AG09309 (cell line): ENCODE measurements at places on chromosomes 3 and 15.

GRCh38 chr15:73930790-73931281, 4.6 kb downstream of the LOXL1 start:
- no peak for DNase-seq

- DNase-seq, result no peak
Observed at GRCh38 chr15:26928051-26928450, 42.9 kb upstream of the GABRG3 start.

- no peak for DNase-seq
Observed at GRCh38 chr15:59609730-59610712, 1.6 kb upstream of the GCNT3 start.

DNA sequence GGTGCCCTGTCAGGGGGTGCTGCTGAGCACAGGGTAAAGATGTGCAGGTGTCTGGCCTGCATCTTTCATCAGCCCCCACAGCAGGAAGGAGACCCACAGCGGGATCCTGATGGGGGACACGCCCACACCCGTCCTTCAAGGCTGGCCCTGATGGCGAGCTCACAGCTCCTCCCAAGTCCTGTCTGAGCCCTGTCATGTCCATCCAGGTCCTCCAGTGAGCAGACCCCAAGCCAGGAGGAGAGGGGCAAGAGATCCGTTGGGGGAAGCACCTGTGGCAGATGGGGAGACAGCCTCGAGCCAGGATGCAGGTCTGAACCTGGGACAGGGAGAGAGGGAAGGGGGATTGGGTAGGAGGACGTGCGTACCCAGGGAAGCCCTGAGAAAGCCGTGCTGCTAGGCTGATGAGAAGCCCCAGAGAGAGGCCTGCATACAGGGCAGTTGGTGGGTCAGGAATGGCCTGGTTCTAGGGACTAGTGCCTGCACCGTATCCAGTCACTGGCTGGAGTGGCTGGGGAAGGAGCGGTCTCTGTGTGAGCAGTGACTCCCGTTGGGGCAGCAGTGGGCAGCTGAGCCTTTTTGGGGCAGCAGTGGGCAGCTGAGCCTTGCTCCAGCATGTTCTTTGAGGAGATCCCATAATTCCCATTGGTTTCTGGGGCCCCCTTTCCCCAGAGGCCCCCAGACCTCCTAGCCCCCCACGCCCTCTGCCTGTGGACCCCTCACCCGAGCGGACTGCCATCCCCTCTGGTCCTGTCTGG, 133.3 kb upstream of the MEF2A start:
- no peak for DNase-seq

GRCh38 chr3:7144697-7145308, 283.9 kb downstream of the GRM7 start:
- no peak for DNase-seq

DNA sequence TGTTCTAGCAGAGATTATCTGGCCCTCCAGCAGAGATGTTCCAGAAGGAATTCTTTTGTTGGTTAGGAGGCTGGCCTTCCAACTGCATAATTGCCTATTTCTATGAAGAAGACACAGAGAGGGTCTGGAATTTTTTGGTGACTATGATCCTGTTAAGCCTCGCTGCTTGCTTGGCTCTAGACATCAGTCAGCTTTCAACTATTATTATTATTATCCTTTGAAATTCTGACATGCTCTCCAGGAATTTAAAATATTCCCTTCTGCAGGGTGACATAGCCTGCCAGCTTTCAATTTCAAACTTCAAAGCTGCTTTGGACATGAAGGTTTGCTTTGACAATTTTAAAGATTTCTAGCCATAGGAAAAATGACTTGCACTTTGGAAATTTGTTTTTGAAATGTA, 26.3 kb upstream of the ZNF148 start:
- DNase-seq, result no peak
